Activated CD8-positive, alpha-beta memory T cell treated with anti-CD3 and anti-CD28 coated beads for 4 hours (primary cell): ENCODE measurements at places on chromosomes 3 and 15.

DNA sequence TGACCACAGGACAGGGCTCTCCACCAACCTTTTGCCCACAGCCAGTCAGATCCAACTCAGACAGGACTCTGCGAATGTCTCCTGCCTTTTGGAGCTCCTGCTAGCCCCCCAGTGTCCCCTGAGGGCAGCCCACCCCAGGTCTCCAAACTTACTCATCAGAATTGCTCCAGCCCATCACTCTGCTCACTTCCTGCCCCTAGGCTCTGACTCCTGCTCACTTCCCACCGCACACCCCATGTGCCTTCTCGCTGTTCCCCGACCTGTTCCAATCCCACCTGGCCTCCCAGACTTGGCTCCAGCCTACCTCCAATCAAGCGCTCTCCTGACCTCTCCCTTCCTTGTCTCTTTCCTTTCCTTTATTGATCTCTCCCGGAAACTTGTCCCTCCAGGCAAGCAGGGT, 5.9 kb upstream of the STRA6 start:
- no peak for DNase-seq

DNA sequence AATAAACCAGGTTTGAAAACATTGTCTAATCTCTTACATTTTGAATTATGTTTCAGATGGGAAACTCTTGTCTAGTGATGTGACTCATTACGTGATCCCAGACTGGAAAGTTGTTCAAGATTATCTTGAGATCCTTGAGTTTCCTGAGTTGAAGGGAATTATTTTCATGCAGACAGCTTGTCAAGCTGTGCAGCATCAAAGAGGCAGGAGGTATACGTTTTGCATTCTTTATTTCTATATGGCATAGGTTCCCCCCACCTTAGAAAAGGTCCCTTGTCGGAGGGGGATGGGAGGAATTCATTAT, 1.5 kb downstream of the DIS3L start:
- no peak for DNase-seq

DNA sequence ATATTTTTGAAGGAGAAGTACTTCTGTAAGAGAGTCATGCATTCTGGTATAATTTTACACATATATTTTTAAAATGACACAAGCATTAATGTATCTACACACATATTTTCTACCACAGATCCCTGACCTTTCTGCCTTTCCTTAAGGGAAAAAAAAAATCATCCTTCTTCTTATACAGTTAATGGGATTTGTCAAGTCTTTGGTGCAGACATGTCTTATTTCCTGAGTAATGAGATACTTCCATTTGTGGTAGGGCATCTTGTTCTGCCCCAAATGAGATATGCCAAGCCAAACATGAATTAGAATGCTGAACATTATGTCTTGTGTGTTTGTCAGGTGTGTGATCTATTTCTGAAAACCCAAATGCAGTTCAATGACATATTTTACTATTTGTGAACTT, 329.9 kb downstream of the RBMS3 start:
- no peak for DNase-seq

DNA sequence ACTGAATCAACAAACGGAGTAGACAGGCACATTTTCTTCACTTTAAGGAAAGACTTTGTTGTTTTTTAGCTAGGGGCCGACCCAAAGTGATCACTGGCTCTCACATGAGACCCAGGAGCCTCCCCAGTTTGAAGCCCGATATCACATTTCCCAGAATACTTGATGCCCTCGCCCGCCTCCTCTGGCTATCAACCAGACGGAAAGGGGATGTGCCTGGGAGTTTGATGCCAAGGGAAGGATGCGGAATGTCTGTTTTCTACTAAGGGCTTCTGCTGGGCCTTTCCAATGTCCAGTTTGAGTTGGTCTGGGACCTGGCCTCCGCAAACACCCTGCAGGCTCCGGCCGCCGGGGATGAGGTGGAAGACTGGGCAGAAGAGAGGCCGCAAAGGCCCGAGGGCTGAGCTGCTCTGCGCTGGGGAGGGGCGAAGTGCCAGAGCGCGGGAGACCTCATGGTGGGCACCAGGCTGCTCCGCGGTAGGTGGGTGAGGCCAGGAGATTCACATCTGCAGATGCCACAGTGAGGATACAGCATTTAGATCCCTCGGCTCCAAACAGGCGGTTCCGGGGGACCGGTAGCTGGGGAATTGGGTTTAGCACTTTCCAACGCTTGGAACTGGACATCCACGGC, 491 bp upstream of the ZNF774 start:
- no peak for DNase-seq

- DNase-seq = no peak
These were observed 8.6 kb upstream of the STX19 start for GRCh38 chr3:94036909-94037507.

DNA sequence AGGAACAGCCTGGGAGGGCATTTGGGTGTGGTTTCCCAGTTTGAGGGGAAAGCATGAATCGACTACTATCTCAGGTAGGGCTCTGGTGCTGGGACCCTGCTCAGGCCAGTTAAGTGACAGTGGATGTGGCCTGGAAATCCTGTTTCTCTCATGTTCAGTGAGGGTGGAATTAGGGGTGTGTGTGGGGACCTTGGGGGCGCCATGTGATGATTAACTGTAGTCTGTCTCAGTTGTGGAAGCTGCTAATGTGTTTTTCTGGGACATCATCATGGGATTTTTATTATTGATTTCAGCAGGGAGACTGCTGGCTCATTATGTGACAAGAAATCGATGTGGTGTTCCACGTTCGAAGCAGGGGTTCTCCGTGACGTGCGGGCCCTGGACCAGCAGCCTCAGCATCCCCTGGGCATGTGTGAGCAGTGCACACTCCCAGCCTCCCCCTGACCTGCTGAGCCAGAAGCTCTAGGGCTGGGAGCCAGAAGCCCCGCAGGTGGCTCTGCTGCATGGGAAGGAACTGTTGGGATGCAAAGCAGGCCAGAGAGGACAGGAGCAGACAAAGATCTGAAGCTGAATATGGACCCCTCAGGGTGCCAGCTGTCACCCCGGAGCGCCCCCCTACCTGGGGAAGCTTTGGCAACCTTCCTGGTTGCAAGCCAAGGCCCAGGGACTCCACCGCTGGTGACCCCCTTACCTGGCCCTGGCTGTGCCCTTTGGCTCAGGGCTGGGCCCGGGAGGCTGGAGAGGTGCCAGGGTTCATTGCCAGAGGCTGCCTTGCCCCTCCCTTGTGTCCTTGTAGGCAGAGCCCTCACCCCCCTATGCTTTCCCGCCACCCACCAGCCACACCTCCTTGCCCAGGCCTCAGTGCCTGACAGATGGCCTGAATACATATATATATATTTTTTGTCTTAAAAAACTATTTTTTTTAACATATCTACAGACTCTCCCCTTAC, 149.8 kb downstream of the APBA2 start:
- DNase-seq = no peak

DNA sequence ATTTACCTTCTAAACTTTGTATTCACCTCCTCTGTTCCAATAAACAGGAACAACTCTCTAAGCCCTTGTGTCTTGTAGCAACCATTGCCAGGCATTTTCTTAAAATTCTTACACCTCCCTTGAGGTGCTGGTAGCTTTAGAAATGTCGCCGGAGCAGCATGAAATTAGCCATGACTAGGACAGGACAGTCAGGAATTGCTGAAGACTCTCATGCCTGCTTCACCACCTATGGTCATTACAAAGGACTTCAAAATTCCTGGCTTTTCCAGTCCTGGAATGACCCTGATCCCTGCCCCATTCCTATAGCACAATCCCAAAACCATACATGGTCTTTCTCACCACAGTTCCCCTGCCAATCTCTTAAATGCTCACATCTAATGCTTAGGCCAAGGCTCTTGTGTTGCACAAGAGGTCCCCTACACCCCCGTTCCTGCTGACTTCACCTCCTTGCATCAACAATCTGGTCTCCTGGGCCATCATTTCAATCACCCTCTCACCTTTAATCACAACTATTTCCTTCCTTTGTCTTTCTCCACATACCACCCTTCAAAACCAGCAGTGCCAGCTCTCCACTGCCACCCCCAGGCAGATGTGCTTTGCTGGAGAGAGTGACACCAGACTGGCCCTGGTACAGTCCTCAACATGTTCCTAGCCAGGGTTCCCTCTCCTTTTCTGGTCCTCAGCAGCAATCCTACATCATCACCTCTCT, 113.2 kb upstream of the TJP1 start:
- DNase-seq = no peak

DNA sequence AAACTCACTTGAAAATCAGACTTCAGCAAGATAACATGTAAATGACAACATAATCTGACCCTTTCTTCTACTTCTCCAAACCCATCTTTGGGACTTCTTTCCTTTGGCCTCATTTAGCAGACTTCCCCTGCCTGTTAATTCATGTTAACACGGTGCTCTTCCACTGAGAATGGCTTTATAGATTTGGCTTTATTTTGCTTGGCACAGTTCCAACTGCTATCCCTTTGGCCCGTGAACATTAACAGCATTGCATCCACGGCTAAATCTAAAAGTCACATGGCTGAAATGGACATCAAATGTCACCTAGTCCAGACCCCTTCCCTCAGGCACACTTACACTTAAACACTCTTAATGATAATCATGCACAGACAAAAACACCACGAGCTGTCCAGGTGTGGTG, 3.8 kb downstream of the ZMAT3 start:
- no peak for DNase-seq

GRCh38 chr15:27324886-27325615, 354.1 kb downstream of the GABRG3 start:
- no peak for DNase-seq

DNA sequence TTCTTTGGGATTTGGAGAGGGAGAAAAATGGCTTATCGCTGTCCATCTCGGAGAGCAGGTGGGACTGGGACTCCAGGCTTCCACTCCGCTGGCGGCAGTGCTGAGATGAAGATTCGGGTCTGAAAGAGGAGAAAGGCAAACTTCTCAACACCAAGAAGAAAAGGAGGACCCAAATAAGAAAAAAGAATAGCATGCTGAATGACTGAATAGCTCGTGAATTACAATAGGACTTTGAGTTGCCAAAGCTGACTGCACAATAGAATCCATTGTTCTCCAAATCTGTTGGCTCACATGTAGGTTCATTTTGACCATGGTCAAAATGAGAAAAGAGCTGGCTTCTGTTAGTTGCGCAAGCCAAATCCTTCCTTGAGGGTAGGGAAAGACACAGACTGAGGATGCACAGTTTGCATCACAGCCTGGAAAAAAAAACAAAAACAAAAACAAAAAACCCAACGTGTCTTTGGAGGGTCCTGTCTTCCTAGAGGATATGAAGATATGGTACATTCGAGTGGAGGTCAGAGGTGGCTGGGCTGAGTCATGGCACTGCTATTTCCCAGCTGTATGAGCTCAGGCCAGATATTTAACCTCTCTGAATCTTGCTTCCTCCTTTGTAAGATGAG, 59.3 kb upstream of the LMOD3 start:
- no peak for DNase-seq

GRCh38 chr15:47764666-47765065, 47.4 kb downstream of the SEMA6D start:
- no peak for DNase-seq

GRCh38 chr15:96495386-96495785, 164.9 kb downstream of the NR2F2 start:
- no peak for DNase-seq

GRCh38 chr3:159305017-159305416, 503.2 kb downstream of the MFSD1 start:
- DNase-seq = no peak

DNA sequence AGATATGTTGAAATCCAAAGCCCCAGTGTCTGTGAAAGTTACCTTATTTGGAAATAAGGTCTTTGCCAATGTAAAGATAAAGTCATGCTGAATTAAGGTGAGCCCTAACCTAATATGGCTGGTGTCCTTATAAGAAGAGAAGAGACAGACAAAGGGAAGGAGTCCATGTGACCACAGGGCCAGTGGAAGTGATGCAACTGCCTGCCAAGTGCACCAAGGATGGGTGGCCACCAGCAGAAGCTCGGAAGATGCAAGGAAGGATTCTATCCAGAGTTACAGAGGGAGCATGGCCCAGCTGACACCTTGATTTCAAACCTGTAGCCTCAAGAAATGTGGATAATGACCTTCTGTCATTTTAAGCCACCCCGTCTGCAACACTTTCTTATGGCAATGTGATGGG, 35.3 kb upstream of the PGPEP1L start:
- DNase-seq = no peak

GRCh38 chr15:33735637-33736247, 232.6 kb upstream of the CHRM5 start:
- no peak for DNase-seq

DNA sequence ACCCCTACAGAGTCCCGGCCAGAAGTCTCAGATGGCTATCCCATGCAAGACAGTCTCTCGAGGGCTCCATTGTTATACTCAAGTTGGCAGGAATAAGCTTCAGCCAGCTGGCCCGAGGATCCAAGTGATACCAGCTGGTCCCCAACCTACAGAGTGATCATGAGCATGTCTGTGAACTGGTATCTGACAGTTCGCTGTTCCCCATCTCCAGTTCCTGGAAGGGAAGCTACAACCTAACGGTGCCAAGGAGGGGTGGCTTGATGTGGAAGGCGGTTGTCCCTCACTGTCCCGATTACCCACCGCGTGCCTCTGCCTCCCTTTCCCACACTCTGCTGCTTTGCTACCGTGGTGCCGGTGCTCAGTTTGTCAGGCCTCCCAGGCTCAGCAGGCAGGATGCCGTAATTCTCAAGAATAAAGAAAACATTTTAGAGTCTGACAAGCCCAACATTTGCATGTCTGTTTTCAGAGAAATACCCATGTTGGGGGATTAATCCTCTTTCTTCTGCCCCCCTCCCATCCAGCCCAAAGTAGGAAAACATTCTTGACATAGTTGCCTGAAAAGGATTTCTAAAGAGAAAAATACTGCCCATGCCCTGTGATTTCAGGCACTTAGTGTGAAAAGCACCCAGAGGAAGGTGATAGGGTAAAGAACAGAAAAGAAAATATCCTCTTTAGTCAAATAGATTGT, 49.4 kb upstream of the HES1 start:
- DNase-seq = no peak

- no peak for DNase-seq
These were observed 36.0 kb upstream of the CORO2B start for GRCh38 chr15:68542771-68543164.

- no peak for DNase-seq
These were observed 390.4 kb downstream of the ZBTB20 start for GRCh38 chr3:114756506-114757279.

- no peak for DNase-seq
These were observed 37.9 kb downstream of the LIPC start for GRCh38 chr15:58469432-58470353.

GRCh38 chr3:22856811-22857210, 346.3 kb upstream of the UBE2E2 start:
- DNase-seq = no peak

DNA sequence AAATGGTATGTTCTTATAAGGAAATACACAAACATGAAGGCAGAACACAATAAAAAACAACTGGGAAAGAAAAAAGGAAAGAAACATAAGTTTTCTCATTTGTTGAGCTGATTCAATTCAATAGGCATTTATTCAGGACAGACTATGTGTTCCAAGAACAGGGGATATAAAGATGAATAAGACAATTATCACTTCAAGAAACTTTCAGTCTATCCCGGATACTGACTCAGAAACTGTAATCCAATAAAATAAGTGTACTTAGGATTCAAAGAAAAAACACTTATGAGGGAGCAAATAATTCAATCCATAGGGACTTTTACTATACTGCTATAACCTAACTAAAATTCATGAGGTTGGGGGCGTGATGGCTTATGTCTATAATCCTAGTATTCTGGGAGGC, 3.5 kb upstream of the POPDC2 start:
- DNase-seq = no peak

GRCh38 chr3:111750278-111750884, 108.7 kb upstream of the PHLDB2 start:
- DNase-seq = no peak
